ENCODE measurements at places on chromosomes 12 and 14.

DNA sequence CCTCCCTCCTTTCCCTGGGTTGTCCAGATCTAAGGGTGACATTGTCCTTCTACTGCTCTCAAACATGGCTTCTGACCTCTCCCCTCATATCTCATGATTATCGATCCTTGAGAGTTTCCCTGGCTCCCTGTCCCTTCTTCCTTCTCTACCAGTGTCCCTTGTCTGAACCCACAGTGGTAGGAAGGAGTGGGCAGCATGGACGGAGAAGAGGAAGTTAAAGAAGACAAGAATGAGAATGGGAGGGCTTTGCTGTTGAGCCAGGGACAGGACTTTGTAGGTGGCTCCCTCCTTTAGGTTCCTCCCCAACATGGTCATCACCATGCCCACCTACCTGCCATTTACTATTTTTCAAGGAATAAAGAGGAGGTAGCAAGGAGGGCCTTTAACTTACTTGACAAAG is 166.7 kb downstream of the TMEM117 start:
- DNase-seq = no peak

DNA sequence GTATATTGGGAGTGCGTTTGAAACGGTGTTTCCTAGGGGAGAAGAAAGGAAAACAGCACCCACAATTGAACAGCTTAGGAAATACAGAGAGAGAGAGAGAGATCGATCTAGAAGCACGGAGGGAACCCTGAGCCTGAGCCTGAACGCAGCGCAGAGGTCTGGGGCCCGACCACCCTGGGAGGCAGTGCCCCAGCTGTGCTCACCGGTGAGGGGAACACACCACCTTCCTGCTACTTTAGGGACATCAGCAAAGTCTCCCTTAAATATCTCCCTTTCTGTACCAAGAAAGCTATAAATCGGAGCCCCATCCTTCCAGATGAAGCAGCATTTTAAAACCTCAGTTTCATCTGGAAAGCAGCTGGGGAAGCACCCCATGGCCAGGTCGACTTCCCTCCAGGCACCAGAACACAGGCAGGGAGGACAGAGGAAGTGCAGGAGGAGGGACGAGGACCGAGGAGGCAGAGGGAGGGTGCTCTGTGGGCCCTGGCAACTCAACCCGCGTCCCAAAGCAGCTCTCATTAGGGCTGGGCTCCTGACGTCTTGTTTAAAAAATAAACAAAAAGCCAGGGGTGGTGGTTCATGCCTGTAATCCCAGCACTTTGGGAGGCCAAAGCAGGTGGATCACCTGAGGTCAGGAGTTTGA is 12.2 kb downstream of the RIMBP2 start:
- no peak for DNase-seq

GRCh38 chr14:102760496-102761193 is 16.6 kb upstream of the TRAF3 start:
- no peak for DNase-seq

- no peak for DNase-seq
Measured at GRCh38 chr12:48072266-48072665, 33.6 kb downstream of the SENP1 start.

DNA sequence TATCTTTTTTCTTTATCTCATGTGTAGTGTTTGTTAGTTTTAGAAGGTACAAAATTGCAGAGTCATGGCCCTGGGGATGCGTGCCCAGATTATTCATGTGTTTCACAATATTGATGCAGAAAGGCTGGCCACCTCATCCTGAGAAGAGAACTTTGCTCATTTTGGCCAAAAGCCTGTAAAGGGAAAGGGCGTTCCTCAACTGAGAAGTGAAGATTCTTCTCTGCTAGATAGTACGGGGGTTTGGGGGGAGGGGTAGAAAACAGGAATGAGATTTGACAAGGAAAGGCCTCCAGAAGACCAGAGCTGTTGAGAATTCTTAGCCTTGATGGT is 1.7 kb downstream of the MGST1 start:
- no peak for DNase-seq

DNA sequence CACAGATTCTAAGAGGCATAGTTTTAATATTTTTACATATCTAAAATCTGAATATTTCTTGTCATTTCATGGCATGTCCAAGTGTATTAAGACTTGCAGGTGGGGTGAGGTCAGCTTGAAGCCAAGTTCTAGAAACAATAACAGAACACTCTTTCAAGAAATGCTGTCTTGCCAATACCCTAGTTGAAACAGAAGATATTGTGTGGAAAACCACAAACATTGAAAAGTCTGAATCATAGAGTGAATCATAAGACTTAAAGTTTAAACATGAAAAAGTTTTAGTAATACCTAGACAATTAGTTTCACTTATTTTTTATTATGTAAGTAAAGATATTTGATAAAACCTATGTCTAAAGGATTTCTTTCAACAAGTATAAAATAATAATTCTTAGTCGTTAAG is 191.5 kb upstream of the CAND1 start:
- DNase-seq = no peak

DNA sequence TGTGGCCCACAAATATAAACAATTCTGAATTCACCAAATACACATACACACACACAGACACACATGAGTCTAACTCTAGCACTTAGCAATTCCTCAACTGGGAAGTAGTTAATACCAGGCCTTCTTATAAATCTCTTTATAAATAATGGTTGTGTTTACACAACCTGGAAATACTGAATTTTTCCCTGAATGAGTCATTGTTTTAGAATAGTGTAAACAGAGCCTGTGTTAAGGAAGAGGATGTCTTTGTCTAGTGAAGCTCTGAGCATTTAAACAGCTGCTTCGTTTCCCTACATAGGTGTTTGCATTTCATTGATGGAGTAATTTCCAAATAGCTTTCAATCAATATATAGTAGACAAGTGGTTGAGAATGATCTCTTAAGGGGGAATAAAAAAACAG is 218.8 kb downstream of the BTG1 start:
- DNase-seq = no peak

- DNase-seq = no peak
Measured at GRCh38 chr14:51576117-51576430, 75.6 kb upstream of the FRMD6 start.

GRCh38 chr12:50123203-50123602 is 11.2 kb downstream of the COX14 start:
- DNase-seq = no peak
